ENCODE measurements at places on chromosomes 12 and 14. TPM values are rescaled to one million over a fixed set of nuclear protein-coding genes. Genes with fewer than 3 reads are reported as not detected.
A peak's percentile ranks its signal among the peaks of the same experiment; 100 is the strongest.

Gene ABCC9
- not detected for total RNA-seq

Gene MFAP5
- not detected for total RNA-seq

Gene VDR
- 0.09 TPM for total RNA-seq

Gene IL26
- not detected for total RNA-seq

Gene ADSS1
- total RNA-seq, result 25.3 TPM

- no peak for DNase-seq
Observed at GRCh38 chr12:57231276-57232021, 1.9 kb downstream of the SHMT2 start.

GRCh38 chr12:76679778-76680177 lies 84.1 kb upstream of the ZDHHC17 start:
- no peak for DNase-seq

DNA sequence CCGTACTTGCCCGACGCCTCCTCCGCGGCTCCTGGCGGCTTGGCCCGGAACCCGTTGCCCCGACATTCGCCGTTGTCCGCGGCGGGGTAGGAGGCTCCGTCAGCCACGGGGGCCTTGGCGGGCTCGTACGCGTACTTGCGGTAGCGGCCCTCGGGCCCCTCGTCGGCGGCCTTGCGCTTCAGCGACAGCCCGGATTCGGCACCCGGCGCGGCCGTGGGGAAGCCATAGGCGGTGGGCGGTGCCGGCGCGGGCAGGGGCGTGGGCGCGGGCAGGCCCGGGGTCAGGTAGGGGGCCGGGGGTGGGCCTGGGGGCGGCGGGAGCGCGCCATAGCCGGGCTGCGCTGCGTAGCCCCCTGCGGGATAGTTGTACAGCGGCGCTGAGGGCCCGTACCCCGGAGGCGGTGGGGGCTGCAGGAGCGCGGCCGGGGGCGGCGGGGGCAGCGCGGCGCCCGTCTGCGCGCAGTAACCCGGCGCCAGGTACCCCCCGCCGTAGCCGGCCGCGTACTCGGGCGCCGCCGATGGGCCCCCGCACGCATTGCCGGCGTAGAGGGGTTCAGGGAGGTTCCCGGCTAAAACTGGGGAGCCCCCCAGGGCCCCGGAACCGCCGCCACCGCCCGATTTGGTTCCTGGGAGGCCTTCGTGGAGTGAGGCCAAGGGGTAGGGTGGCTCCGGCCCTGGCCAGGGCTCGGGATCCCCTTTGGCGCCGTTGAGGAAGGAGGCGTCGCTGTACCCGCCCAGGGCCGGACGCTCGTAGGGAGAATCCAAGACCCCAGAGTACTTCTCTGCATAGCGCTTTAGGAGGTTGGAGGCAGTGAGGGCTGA lies 26.9 kb downstream of the FIGNL2 start:
- DNase-seq, result peak; percentile 66

- peak; percentile 17 for DNase-seq
Observed at GRCh38 chr14:103384450-103385151, 614 bp upstream of the MARK3 start.

DNA sequence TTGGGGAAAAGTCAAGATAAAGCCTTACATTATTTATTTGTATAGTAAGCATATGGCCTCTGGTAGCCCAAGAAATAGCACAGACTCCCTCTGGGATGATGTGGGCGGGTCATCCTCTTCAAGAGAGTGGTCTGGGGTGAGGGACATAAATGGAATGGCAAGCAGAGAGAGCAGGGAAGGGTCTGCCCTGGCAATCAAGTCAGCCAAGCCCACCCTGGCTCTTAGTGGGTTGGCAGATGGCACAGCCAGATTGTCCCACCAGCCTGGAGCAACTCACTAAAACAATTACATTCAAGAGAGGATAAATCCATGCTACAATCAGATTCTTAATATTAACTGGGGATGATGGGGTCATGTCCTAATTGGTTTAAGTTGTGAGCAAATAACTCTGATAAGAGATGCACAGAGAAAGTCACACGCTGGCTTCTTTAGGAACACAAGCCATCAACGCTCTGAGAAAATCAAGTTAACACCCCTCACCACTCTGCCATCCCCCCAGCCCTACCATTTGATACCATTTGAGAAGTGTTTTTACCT lies 2.8 kb upstream of the PELI2 start:
- no peak for DNase-seq

GRCh38 chr12:69679119-69679518 lies 20.0 kb downstream of the BEST3 start:
- DNase-seq, result no peak

DNA sequence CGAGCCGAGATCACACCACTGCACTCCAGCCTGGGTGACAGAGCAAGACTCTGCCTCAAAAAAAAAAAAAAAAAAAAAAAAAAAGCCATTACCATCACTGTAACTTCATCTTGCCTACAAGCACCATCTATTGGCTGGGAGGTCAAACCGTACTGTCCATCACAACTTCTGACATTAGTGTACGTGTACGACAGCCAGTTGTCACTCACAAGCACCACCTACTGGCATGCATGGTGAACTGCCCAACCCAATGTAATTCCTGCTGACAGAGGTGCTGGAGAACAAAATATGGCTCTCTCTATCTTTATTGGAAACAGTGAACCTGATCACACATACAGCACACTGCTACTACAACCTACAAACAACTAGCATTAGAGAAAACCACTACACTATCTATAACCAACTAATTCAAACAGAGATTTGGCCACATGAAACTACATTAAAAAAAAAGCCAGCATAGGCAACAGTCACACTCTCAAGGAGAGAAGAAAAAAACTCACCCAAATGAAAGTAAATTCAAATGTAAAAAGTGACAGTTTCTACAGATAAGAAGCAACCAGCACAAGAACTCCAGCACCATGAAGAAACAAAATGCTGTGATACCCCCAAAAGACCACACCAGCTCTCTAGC lies 82.3 kb downstream of the PUS7L start:
- peak; percentile 42 for DNase-seq

GRCh38 chr14:49945448-49946319 lies 52.8 kb downstream of the ARF6 start:
- DNase-seq, result no peak

DNA sequence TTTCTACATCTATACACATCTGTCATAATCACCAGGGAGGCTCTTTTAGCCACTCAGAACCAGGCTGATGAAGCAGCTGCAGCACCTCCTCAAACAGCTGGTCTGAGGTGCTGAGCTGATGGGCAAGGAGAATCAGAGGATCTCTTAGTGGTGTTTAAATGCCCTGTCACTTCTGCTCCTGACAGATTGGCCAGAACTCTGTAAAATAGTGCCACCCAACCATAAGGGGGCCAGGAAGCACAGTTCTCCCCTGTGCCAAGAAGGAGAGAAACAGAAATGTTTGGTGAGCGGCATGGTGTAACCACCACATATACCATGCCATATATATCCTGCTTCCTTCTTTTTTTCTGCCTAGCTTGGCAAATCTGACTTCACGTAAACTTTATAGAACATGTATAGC lies 12.8 kb downstream of the SOCS2 start:
- no peak for DNase-seq

DNA sequence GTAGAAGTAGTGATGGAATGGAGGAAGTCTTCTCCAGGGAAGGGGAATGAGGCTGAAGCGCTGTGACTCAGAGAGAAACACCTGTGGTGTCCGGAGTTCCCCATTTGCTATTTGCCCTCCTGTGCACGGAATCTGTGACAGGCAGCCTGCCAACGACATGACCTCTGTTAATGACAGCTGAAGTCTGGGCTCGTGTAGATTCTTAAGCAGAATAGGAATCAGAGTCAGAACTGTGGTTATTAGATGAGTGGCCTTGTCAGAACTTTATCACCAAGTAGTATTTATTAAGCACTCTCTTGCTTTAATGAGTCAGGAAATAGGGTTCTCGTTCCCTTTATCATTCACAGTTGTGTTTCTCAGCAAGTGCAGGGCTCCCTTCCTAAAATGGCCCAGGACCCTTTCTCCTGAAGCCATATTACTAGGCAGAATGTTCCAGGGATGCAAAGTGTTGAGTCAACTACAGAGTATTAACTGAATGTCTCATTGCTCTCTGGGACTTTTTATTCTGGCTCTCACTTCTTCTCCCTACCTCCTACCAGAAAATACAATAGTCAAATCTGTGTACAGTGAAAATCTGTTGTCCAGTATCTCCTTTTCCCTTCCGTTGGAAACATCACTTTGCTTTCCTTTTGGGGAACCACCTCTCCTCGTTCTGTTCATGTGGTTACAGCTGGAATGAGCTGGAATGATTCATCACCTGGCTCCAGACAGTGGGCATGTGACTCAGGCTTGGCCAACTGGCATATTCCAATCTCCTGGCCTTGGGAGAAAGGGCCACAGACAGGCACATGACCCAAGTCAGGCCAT lies 77.8 kb upstream of the MAX start:
- DNase-seq, result no peak

- DNase-seq, result no peak
Observed at GRCh38 chr12:4266990-4267389, 6.6 kb upstream of the CCND2 start.

DNA sequence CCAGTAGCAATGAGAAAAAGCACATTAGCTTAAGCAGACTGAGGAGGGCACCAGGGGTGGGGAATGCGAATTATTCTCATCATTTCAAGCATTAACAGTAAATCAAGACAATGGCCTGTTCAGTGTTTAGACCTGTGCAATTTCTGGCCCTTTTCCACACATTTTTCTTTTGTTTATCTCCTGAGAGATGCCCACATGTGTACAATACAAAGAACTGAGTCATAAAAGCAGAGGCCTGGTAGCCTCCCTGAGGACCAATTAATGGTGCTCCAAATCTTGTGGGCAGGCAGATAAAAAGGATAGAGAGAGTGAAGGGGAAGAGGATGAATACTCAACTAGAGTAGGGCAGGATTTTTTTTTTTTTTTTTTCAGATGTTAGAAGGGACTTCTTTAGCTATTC lies 480.8 kb downstream of the RERGL start:
- DNase-seq, result no peak

GRCh38 chr12:28088566-28089272 lies 101.5 kb upstream of the CCDC91 start:
- DNase-seq, result no peak

DNA sequence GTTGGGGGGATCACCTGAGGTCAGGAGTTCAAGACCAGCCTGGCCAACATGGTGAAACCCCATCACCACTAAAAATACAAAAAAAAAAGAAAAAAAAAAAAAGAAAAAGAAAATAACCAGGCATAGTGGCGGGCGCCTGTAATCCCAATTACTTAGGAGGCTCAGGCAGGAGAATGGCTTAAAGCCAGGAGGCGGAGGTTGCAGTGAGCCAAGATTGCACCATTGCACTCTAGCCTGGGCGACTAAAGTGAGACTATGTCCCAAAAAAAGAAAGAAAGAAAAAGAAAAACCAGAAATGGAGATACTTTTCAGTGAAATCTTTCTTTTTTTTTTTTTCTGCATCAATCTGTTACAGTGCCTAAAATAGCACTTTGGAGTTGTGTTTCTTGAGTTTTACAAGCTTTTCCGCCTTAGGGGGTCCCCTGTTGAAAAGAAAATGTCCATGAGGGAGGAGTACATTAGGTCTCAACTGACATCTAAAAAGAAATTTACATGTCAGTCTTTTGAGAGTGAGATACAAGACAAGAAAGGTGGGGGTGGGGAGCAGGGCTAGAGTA lies 82.9 kb upstream of the VASH1 start:
- DNase-seq, result no peak

DNA sequence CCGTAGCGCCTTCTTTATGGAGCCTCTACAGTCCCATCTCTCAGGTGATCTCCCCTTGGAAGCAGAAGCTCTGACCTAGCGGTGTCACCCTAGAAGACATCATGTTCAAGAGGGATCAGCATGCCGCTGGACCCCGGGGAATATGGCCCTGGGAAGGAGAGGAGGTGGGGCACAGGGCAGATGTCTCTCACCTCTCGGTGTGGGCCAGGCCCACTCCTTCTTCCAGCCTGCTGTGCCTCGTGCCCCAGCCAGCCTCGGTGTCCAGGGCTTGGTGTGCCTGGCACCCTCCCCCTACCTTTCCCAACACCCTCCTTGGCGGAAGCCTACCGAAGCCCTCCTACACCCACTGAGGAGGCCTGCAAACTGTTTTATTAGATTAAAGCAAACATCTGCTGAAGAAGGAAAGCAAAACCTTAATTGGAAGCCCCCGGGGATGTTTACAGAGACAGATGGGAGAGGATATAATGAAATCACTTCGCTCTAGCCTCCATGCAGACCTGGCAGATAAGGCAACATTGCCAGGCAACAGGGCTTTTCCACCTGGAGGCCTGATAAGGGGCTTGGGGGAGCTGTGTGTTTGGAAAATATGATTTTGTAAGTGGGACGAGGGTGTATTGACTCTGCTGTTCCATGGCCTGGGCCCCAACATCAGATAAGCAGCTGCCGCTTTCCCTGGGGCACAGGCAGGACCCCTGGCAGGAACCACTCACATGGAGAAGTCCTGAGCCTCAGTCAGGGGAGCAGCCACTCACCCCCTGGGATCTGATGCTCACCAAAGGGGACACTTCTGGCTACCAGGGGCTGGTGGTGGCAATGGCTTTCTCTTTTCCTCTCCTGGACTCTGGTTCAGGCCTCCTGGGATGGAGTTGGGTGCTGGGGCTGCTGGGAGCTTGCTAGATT lies 5.7 kb upstream of the CHGA start:
- DNase-seq, result no peak

DNA sequence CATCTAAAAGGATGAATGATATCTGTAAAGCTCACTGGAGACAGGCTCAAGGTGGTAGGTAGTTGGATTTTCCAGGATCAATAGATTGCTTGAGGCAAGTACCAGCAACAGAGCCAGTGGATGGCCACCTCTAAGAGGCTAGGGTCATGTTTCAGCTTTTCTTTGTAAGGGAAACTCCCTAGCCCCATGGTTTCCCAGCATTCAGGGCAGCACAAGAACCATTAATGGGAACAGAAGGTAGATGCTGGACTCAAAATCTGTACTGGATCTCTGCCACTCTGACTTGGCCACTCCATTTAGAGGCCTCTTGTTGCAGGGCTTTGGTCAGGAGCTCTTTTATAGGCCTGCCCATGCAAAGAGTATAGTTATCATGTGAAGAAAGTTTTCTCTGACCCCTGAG lies 76.1 kb upstream of the DYRK2 start:
- DNase-seq, result peak; percentile 21

- no peak for DNase-seq
Observed at GRCh38 chr14:71449316-71450055, 482.7 kb upstream of the RGS6 start.

DNA sequence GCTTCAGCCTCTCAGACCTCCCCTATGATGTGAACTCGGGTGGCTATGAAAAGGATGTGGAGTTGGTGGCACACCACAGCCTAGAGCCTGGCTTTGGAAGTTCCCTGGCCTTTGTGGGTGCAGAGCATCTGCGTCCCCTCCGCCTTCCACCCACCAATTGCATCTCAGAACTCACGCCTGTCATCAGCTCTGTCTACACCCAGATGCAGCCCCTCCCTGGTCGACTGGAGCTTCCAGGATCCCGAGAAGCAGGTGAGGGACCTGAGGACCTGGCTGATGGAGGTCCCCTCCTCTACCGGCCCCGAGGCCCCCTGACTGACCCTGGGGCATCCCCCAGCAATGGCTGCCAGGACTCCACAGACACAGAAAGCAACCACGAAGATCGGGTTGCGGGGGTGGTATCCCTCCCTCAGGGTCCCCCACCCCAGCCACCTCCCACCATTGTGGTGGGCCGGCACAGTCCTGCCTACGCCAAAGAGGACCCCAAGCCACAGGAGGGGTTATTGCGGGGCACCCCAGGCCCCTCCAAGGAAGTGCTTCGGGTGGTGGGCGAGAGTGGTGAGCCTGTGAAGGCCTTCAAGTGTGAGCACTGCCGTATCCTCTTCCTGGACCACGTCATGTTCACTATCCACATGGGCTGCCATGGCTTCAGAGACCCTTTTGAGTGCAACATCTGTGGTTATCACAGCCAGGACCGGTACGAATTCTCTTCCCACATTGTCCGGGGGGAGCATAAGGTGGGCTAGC lies 7.0 kb upstream of the RPS26 start:
- DNase-seq, result no peak
